Karpas-422 (cell line): ENCODE measurements at places on chromosomes 6 and 20. TPM values are rescaled to one million over a fixed set of nuclear protein-coding genes. Genes with fewer than 3 reads are reported as not detected.

DNA sequence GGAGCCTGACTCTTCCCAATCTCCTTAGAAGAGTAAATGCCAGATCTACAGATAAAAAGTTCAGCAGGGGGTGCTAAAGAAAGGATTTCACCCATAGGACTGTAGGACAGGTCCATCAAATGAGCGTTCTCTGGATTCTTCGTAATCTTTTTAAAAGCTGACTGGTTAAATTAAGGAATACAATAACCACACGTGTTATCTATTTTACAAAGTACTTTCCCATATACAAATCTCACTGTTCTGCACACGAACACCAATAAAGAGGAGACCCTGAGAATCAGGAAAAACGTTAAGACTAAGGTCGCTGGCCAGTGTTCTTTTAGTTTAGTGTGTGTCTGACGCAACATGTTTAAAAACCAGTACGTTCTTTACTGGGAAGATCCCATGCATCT, 542 bp downstream of the TUBE1 start:
- DNase-seq = peak; percentile 56

DNA sequence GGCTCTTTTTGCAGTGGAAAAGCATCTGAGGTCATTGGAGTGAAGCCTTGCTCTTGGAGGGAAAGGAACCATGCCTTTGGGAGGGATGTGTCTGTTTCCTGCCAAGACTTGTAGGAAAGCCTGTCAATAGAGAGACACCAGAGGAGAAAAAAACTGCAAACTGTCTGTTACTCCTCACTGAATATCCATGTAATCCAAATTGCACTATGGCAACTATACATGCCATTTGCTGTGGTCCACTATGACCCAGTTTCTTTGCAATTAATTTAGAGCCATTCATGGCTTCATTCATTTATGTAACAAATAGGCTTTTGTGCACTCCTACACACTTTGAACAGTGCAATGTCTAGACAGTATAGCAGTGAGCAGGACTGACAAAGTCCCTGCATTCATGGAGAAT, 296.5 kb downstream of the SLC35F1 start:
- DNase-seq = no peak

- no peak for DNase-seq
Measured at GRCh38 chr20:19555726-19556125, 202.3 kb upstream of the RIN2 start.

DNA sequence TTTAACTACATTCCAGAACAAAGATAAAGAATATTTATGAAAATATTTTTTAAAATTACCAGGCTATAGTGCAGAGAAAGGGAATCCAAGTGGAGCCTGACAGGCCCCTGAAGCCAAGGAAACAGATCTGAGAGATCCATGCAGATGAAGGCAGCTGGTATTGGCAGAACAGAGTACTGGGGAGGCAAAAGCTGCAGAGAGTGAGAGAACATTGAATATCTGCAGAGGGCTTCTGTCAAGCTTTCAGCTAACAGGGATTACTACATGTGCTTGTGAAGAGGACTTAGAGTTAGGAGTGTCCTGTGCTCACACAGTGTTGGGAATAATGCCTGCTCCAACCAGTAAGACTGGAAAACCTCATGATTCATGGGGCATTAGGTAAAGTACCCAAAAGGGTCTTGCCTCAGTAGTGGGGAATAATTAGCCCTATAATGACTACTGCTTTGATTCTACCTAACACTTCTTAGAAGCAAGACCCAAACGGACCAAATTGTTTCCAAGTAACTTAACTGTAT, 657.2 kb downstream of the DHX35 start:
- DNase-seq = no peak

GRCh38 chr6:96522465-96523009, 931 bp downstream of the UFL1 start:
- peak; percentile 66 for DNase-seq

Gene PPP1R16B
- 0.04 and 0.15 TPM in 2 replicates for total RNA-seq

Gene ACAT2
- 72.9 and 79.7 TPM in 2 replicates for total RNA-seq

Gene BTN2A1
- total RNA-seq = 6.4 and 12.6 TPM in 2 replicates

Gene LAMA2
- total RNA-seq = 0.04 TPM in 1 of 2 replicates, not detected in the other

Gene MOG
- total RNA-seq = not detected in 2 replicates
